ENCODE measurements at places on chromosomes 13 and 19.

GRCh38 chr13:97334690-97335089 lies 99.3 kb upstream of the RAP2A start:
- no peak for DNase-seq

DNA sequence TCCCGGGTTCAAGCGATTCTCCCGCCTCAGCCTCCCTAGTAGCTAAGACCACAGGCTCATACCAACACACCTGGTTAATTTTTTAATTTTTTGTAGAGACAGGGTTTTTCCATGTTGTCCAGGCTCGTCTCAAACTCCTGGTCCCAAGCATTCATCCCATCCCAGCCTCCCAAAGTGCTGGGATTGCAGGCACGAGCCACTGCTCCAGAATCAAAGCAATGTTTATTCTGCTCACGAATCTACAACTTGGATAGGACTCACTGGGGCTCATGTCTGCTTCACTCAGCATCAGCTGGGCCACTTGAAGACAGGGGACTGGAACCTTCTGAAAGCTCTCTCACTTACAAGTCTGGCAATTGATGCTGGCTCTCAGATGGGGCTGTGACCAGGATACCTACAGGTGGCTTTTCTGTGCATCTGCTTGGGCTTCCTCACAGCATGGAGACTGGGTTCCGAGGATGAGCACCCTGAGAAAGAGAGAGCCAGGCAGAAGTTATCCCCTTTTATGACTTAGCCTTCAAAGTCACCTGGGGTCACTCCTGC lies 8.2 kb upstream of the ZNF792 start:
- no peak for DNase-seq

DNA sequence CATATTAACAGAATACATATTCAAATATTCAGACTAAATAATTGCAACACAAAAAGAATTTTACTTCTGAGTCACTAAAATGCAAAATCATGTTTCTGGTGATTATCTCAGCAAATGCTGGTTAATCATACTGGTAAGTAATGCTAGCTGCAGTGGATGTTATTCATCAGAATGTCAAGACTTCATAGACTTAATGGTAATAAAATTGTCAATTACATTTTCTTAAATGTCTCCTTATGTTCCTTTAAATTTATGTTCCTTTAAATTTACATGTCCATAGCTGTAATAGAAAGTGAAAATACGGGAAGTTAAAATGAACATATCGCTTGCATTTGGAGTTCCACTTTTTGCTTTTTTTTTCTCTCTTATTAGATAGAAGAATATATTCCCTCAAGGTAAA lies 853.0 kb downstream of the SLITRK6 start:
- no peak for DNase-seq

DNA sequence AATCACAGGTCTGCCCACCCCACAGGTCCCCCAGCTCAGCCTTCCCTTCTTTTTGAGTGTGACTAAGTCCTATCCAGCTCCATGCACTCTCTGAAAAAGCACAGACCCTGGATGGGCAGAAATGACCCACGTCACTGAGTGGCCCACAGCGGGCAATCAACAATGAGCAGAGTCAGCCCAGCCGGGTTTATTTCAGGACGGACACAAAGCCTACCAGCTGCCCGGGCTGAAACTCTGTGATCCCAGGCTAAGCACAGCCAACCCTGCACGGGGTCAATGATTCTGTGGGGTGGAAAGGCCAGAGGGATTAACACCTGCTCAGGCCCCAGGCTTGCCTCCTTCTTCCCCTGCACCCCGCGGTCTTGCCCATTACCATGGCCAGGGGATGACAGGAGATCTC lies 8.4 kb downstream of the NAPA start:
- no peak for DNase-seq

- peak; percentile 35 for DNase-seq
Measured at GRCh38 chr13:30142486-30143211, 164.7 kb downstream of the KATNAL1 start.

DNA sequence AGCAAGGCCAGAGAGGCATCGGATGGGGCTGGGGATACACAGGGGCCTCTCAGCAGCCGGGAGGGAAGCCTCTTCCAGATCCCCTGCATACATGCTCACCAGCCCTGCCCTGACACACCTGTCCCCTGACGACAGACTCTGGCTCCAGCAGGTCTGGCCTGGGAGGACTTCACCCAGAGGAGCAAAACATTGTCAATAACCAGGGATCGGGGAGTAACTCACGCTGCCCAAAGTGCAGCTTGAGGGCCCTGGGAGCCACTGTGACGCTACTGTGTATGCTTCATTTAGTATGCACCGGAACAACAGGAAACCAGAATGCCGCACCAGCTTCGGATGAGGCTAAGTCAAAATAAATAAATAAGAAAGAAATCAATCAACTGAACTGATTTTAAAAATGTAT lies 12.4 kb upstream of the CD22 start:
- no peak for DNase-seq
